ENCODE measurements at places on chromosomes 7 and 10.
A peak's percentile ranks its signal among the peaks of the same experiment; 100 is the strongest.

DNA sequence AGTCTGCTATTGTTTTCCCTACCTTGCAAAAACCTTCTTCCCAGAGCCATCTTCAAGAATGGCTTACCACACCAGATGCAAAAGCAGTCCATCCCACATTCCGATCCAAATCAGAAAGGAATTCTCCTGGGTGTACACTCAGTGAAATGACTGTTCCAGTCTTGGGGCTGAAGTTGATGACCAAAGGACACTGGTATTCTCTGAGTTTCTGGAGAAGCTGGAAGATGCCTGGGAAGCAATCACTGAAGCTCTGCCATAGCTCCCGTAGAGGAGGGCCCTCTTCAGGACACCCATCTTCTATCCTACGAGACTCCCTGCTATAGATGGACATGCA is 155.7 kb downstream of the LCOR start:
- no peak for DNase-seq

DNA sequence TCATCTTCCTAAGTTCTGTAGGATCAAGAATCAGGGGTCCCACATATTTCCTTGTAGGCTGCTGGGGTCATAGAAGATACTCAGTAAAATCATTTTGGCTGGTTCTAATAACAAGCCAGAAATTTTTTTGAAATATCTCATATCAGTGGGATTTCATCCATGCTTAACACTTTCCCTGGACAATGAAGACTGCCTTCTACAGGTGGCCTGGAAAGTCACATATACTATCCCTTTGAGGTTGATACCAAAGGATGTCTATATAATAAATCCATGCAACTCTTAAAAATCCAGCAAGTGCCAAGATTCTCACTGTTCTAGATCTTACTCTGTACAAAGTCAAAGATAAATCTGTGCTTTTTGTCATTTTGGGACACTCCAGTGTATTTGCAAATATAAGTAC is 225.8 kb upstream of the NEBL start:
- DNase-seq: no peak

DNA sequence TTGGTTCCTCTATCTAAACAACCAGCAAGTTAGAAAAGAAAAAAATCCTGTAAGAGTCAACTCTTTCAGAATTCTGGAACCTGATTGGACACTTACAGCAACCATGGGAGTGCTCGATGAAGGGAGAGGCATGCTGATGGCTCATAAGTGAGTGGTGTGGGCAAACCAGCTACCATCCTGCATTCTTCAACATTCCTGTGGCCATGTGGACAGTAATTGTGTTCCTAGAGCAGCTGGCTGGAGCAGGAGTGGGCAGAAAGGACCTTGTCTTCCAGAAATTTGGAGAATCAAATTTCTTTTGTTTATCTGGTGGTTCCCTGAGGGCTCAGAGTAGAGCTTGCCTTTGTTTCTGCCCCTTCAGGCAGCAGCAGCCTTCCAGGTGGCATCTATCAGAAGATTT is 22.5 kb upstream of the MYL7 start:
- DNase-seq: no peak

DNA sequence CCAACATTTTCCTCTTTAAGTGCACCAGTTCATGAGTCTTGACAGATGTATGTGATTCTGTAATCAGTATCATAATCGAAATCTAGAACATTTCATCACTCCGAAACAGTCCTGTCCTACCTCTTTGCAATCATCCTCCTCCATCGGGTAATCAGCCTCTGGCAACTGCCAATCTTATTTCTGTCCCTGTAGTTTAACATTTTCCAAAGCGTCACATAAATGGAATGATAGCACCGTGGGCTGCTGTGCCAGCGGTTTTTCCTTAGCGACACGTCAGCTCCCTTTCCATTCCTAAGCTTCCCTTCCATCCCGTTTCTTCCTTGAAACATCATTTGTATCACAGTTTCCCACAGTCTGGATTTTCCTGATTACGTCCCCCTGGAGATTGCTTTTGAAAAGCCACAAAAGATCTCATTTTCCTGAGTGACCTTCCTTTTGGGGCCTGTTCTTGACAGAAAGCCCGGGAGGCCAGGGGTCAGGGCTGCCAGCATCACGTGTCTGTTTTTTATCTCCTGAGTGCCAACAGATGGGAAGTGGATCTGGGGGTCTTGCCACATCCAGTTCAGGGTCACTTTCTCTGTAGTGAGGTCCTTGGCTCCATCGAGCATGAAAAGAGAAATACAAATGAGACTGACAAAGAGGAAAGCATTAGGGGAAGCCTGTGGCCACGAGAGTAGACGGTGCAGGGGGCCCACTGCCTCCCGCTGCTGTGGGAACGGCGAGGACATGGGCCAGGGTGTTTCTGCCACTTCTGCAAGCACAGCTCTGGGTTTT is 31.6 kb downstream of the TMEM120A start:
- peak; percentile 70 for DNase-seq

- no peak for DNase-seq
Observed at GRCh38 chr7:10860516-10860915, 113.2 kb upstream of the PHF14 start.

DNA sequence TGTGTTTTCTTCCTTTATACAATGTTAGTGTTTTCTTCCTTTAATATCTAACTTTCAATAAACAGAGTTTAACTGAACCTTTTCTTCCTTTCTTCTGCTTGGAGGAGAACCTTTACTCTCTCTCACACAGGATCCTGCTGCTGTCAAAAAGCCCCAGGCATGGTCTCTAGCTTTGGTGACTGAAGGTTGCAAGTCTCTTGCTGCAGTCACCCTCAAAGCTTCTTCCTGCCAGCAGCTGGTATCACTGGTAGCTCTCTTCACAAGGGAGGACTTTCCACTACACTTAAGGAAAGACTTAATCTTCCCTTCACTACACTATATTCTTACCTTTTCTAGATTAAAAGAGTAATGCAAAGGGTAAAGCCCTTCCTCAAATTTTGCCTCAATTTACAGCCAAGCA is 153.4 kb downstream of the SGMS1 start:
- DNase-seq: no peak

- DNase-seq: no peak
Observed at GRCh38 chr7:43565786-43566185, 17.1 kb upstream of the STK17A start.

GRCh38 chr10:78894841-78895195 is 173.9 kb upstream of the ZMIZ1 start:
- DNase-seq: no peak

- DNase-seq: no peak
Observed at GRCh38 chr10:114332301-114333192, 71.8 kb downstream of the AFAP1L2 start.

GRCh38 chr7:106304568-106304967 is 19.8 kb upstream of the NAMPT start:
- DNase-seq: no peak

DNA sequence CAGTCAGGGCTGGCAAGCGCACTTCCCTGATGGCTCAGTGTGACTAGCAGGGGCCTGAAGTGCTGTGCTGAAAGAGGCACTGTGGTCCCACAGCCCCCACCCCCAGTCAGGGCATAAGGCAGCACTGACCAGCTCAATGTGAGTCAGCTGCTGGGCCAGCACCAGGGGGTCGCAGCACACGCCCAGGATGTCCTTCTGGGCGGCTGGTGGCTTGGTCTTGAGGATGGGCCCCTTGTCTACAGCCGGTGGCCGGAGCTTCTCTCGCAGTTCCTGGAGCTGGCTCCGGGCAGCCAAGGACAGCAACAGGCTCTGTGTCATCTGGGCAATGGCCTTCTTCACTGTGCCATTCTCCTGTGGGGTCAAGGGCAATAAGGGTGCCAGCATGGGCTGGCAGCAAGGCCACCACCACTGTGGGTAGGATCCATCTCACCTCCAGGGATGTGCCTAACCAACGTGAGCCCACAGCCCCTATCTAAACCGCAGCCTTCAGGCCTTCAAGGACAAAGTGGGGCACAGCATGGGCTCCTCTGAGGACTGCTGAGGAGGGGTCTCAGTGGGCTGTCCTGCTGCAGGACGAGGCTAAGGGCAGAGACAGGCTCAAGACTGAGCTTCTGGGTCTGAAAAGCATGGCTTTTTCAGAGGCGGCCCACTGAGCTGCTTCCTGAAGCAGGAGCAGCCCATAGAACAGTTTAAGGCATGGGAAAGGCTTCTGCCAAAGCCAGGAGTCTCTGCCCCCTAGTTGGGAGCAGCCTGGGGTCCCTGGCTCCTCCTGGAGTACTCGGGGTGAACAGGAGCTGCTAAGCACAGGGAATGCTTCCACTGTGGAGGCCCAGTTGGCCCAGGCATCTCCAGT is 62.5 kb downstream of the CSGALNACT2 start:
- no peak for DNase-seq

DNA sequence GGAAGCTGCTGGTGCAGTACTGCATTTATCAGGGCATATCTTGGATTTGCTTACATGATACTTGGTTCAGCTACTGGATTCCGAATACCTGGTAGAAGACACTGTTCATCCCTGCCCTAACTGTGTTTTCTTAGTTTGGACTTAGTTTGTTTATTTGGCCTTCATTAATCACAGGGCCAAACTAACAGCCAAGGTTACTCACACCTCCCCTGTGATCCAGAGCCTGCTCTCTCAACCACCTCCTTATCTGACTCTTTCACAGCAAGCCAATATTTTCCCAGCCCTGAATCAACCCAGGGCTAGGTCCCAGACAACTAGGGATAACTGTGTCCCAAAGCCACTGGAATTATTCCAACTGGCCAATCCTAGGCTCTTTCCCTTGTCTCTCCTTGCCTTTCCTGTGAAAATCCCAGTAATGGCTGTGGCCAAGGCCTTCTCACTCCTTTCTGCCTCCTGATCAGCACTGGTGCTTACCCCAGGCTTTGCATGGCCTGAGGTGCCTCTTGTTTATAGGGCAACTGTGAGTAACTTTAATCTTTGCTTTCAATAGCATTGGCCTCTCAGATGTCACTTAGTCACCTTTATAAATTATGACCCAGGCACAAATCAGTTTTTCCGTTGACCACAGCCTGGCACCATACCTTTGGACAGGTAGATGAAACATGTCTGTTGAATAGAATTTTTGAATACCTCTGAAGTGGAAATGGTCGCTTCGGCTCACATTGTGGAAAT is 9.3 kb upstream of the JCAD start:
- DNase-seq: no peak

- DNase-seq: no peak
Observed at GRCh38 chr7:137930581-137930980, 71.3 kb downstream of the CREB3L2 start.

- DNase-seq: no peak
Observed at GRCh38 chr7:25545124-25546008, 317.1 kb upstream of the NPVF start.

GRCh38 chr10:124737221-124737620 is 7.0 kb downstream of the FAM53B start:
- no peak for DNase-seq

GRCh38 chr7:110704225-110704624 is 386.7 kb upstream of the LRRN3 start:
- DNase-seq: no peak

DNA sequence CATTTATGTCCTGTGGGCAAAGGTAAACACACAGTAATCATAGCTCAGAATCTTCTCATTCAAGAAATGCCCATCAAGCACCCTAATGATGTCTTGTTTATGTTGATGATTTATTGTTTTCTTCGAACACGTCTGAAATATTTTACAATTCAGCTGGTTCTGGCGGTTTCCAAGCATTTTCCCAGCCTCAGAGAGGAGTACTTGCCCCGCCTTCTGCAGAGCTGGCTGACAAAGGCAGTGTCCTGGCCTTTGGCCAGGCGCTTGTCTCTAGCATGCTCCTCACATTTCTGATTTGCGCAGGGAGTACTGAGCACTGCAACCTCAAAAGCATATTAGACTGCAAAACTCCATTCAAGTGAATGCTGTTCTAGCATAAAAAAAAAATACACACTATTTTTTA is 314.2 kb upstream of the GNAI1 start:
- DNase-seq: peak; percentile 74

- DNase-seq: no peak
Observed at GRCh38 chr7:12031186-12031585, 179.9 kb upstream of the TMEM106B start.

GRCh38 chr10:78981970-78982281 is 86.8 kb upstream of the ZMIZ1 start:
- no peak for DNase-seq

DNA sequence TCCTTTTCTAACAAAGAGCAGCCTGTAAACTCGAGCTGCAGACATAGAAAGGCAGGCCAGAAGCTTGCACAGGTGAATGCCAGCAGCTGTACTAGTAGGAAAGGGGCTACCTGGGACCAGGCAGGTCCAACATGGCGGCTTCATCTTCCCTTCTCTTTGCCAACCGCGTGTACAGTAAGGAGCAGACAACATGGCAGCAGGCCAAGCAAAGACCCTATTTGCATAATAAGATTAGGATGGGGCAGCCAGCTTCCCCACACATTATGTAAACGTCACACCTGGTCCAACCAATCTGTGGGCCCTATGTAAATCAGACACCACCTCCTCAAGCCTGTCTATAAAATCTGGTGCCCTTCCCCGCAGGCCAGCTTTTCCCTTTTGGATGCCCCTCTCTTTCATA is 1186.5 kb upstream of the AUTS2 start:
- DNase-seq: no peak

GRCh38 chr7:64951250-64951848 is 39.5 kb downstream of the ZNF117 start:
- peak; percentile 26 for DNase-seq
